ENCODE measurements at places on chromosomes 4 and X. TPM values are rescaled to one million over a fixed set of nuclear protein-coding genes. Genes with fewer than 3 reads are reported as not detected.

SMS gene
- total RNA-seq, result 64.7 TPM

GABRG1 gene
- total RNA-seq, result not detected

GAGE13 gene
- not detected for total RNA-seq

TECRL gene
- total RNA-seq, result not detected

NLRP2B gene
- total RNA-seq, result not detected

ARHGAP6 gene
- 15.3 TPM for total RNA-seq

PSAPL1 gene
- not detected for total RNA-seq

CPZ gene
- 0.91 TPM for total RNA-seq

Measured in epithelial cell of alveolus of lung (primary cell).